ENCODE measurements at places on chromosomes 2 and 18.
A peak's percentile ranks its signal among the peaks of the same experiment; 100 is the strongest.

GRCh38 chr2:46142546-46143428 lies 154.4 kb upstream of the EPAS1 start:
- no peak for DNase-seq

DNA sequence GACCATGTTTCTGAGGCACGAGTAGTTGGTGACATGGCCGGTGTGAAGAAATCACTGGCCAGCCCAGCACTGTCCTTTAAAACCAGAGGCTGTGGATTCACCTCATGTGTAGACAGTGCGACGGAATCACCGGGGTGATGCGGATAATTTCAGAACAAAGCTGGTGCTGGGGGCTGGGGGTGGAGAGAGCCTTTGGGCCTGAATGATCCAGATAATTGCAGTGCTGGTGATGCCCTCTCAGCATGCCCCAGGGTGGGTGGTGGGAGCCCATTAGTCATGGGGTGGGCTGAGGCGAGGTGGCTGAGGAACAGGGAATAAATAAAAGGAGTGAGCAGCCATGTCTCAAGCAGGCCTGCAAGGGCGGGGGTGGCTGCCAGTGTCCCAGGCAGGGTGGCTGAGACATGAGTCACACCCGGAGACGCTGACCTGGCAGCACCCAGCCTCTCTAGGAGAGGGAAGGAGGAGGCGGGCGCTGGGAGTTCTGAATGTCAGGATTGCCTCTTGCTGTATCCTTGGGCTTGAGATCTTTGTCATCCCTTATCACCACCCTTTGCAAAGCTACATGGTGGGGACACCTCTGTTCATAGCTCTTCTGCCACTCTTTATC lies 151.1 kb upstream of the MSH6 start:
- DNase-seq = peak; percentile 72

GRCh38 chr2:117432746-117433145 lies 381.7 kb upstream of the DDX18 start:
- DNase-seq = no peak

DNA sequence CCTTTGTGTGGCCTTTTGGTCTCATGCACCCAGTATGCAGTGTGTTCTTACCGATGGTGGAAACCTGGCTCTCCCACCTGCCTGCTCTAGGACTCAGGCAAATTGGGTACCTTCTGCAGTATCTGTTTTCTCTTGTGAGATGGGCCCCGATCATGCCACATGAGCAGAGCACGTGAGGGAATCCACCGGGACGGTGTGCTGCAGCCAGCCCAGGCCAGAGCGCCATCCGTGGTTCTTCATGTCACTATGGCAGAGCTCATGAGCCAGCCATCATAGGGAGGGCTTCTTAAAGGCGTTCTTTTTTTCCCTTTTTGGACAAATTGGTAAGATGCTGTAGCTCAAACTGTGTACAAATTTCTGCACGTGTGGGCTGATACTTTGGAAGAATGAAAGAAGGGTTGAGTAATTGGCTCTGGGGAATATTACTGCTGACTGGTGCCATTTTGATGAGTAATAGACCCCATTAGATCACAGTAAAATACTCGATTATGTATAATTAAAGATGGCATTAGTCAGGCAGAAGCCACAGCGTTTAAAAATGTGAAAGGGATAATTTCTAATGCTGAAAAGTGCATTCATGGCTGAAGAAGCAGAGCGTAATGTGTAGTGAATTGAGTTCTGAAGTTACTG lies 19.2 kb downstream of the SH3RF3 start:
- DNase-seq = no peak

GRCh38 chr2:168350380-168350779 lies 103.0 kb upstream of the STK39 start:
- DNase-seq = no peak

- peak; percentile 92 for DNase-seq
Observed at GRCh38 chr2:32418778-32419177, 62.0 kb downstream of the BIRC6 start.

DNA sequence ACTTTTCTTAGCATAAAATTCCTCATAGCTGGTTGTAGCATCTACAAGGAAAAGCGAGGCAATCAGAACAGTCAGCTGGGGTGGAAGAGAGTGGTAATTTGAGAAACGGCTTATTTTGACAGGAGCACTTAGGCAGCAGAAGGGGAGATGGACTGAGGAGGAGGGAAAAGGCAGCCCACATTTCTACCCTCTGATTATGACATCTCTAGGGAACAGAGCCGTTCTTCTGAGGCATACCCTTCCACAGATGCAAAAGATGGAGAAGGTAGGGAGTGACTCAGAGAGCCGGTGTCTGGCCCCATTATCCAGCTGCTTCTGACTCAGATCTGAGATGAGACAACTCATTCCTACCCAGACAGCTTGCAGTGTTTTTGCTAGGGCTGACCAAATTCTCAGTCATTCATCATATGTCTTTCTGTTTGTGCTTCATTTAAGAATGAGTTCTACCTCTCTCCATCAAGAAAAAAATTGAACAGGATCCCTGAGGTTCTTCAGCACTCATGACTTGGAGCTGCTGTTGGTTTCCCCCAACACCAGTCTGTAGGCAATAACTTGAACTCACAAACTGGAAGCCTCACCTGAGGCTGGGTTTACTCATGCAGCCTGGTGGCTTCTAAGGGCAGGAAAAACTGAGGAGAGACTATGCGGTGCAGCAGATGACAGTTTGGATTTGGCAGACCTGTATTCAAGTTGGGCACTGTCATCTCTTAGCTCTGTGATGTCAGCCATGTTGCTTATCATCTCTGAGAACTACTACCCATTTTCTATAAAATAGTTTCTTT lies 15.9 kb upstream of the SEC11C start:
- DNase-seq = peak; percentile 93

DNA sequence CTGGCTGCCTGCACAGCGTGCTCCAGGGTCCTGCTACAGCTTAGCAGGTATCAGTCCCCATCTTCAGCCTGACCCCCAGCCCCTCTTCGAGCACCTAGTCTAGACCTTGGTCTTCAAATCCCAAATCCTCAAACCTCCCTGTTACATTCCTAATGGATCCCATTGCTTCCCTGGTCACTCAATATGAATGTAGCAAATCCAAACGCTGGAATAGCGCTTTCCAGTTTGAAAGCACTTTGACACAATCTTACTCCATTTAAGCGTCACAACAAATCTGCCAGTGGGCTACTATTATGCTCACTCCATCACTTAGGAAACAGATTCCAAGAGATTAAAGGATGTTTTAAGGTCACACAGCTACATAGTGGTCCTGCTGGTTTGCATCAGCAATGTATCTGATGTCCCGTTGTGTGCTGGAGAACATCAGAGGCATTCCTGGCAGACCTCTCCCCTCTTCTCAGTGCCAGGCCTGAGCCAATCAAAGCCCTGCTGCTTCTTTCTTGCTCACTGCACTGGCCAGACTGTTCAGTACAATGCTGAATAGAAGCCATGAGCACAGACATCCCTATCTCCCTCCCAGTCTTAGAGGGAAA lies 11.1 kb upstream of the INO80C start:
- no peak for DNase-seq

DNA sequence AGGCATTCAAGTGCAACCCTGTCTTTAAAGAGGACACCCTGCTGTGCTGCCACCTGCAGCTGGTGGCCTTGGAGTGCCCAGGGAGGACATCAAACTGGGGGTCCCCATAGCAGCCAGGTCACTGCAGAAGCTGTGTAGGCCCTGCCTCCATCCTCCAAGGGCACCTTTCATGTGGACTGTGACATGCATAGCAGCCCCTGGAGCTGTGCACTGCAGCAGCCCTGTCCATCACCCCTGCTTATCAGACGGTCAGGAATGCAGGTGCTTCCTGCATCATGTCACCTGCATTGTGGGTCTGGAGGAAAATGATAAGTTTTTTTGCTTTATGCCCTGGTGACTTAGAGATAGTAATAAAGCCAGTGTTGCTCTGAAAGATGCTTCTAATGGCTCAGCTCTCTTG lies 155.7 kb downstream of the DYSF start:
- no peak for DNase-seq

DNA sequence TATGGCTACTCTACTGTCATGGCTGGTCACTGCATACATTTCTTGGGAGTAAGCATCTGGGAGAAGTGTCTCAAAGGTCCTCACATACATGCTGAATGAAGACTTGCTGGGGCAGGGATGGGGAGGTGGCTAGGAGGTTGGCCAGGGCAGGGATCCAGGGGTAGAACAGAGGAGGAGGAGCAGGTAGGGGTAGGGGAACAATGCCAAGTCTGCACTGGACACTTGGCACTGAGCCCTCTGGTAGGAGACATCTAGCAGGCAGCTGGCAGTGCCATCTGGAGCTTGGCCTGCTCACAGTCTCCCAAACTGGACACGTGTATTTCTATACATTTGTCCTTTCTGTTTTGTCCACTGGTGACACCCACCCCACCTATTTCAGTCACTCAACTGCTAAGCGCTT lies 62.7 kb upstream of the REV1 start:
- no peak for DNase-seq

- DNase-seq = peak; percentile 82
Observed at GRCh38 chr2:45993476-45993991, 303.7 kb upstream of the EPAS1 start.

- no peak for DNase-seq
Observed at GRCh38 chr2:170180031-170180566, 2.2 kb downstream of the MYO3B start.

DNA sequence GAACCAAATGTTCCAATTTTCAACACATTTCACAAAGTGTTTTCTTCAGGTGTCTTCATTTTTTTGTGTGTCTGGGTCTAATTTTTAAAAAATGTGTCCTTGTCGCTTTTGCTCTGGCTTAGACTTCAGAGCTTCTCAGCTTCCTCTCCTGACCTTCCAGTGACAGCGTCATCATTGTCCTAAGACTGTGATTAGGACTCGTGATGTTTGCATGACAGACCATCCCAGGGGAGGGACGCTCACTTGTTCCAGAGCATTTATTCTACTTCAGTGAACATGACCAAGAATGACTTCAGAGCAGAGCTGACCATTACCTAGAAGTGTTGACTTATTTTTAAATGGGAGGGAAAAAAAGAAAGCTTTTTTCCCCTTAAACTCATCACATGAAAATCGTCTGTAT lies 591.9 kb downstream of the IRS1 start:
- DNase-seq = no peak

- no peak for DNase-seq
Observed at GRCh38 chr2:100068395-100068794, 74.0 kb downstream of the AFF3 start.

GRCh38 chr2:239927424-239927981 lies 97.6 kb downstream of the NDUFA10 start:
- DNase-seq = peak; percentile 93

DNA sequence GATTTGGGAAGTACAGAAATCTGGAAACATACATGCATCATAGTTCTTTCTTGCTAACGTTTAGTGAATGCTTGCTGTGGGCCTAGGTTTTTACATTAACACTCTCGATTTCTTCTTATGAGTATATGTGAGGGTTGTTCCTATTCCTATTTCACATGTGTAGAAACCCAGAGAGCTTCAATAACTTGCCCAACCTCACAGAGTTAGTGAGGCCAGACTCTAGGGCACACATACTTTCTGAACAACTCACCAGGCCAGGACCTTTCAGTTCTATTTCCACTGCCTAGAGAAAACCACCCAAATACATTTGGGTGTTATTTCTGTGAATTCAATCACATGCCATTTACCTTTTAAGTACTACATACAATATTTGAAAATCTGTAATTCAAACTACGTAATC lies 8.2 kb upstream of the KCTD1 start:
- peak; percentile 62 for DNase-seq

DNA sequence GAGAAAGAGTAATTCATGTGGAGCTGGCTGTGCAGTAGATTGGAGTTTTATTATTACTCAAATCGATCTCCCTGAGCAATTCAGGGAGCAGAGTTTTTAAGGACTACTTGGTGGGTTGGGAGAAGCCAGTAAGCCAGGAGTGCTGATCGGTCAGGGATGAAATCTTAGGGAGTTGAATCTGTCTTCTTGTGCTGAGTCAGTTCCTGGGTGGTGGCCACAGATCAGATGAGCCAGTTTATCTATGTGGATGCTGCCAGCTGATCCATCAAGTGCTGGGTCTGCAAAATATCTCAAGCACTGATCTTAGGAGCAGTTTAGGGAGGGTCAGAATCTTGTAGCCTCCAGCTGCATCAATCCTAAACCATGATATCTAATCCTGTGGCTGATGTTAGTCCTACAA lies 17.0 kb upstream of the UGT1A8 start:
- peak; percentile 8 for DNase-seq

DNA sequence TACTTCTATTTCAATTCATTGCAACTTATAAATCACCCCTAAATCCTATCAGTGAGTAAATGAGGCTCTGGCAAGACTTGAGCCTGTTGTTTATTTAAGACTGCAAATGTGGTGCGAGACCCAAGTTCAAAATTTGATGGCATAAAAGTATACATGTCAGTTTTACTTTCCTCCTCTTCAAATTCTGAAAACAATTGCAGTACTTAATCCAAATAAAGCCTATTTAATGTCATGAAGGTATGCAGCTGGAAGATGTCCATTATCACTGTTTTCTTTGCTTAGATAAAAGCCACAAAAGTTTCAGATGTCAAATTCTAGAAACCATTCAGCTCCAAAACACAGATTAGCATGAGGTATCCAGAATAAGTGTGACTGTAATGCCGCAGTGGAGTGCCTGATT lies 3.3 kb downstream of the APCDD1 start:
- no peak for DNase-seq

GRCh38 chr2:68727683-68728375 lies 6.8 kb upstream of the ARHGAP25 start:
- DNase-seq = peak; percentile 56

DNA sequence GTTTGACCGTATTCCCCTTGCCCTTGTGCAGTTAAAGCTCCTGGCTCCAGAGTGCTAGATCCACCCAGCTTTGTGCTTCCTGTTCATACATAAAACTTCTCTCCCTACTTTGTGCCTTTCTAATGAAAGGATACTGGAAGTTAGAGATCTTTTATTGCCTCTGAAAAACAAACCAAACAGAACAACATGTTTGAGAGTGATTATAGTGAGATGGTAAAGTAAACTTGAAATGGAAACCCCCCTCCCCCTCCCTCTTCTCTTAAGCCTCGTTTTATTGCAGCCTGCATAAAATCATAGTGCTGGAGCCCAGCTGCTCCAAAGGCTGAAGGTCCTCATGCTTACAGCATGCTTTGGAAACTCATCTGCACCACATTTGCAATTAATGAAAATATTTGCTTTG lies 125.1 kb downstream of the TANC1 start:
- DNase-seq = peak; percentile 20

GRCh38 chr2:240815761-240816583 lies 4.0 kb downstream of the KIF1A start:
- no peak for DNase-seq

GRCh38 chr18:66874812-66875474 lies 271.1 kb upstream of the CDH19 start:
- no peak for DNase-seq

GRCh38 chr2:17401096-17401495 lies 117.1 kb downstream of the RAD51AP2 start:
- peak; percentile 34 for DNase-seq

GRCh38 chr2:128635361-128635900 lies 316.8 kb upstream of the HS6ST1 start:
- no peak for DNase-seq
